A549 treated with CORT108297 at 1 μM for 4 hours (cell line): ENCODE measurements at places on chromosomes 5 and 9. TPM values are rescaled to one million over a fixed set of nuclear protein-coding genes. Genes with fewer than 3 reads are reported as not detected.

Gene PCDHB16
- 0.06 to 0.10 TPM (median 0.06 TPM) in 5 replicates for total RNA-seq

Gene CCNO
- total RNA-seq = 5.2 to 9.9 TPM (median 9.5 TPM) in 5 replicates

Gene KDM3B
- total RNA-seq = 35.8 to 50.7 TPM (median 41.6 TPM) in 5 replicates

Gene ARID3C
- 0.15 to 0.25 TPM (median 0.24 TPM) in 4 of 5 replicates, not detected in the other for total RNA-seq

Gene SCGB3A2
- not detected in 5 replicates for total RNA-seq

Gene BRD3
- total RNA-seq = 15.0 to 21.6 TPM (median 19.9 TPM) in 5 replicates

Gene GLRA1
- not detected in 5 replicates for total RNA-seq

Gene LHX6
- total RNA-seq = 0.41 to 0.61 TPM (median 0.44 TPM) in 5 replicates

Gene C5orf63
- total RNA-seq = 3.5 to 4.9 TPM (median 4.3 TPM) in 5 replicates
